ENCODE measurements at places on chromosomes 6 and 20.

- no peak for DNase-seq
Observed at GRCh38 chr6:161256407-161256806, 17.5 kb downstream of the AGPAT4 start.

GRCh38 chr6:11536795-11537194 lies 754 bp upstream of the TMEM170B start:
- DNase-seq: no peak

- no peak for DNase-seq
Observed at GRCh38 chr20:10090588-10091166, 55.9 kb downstream of the ANKEF1 start.

DNA sequence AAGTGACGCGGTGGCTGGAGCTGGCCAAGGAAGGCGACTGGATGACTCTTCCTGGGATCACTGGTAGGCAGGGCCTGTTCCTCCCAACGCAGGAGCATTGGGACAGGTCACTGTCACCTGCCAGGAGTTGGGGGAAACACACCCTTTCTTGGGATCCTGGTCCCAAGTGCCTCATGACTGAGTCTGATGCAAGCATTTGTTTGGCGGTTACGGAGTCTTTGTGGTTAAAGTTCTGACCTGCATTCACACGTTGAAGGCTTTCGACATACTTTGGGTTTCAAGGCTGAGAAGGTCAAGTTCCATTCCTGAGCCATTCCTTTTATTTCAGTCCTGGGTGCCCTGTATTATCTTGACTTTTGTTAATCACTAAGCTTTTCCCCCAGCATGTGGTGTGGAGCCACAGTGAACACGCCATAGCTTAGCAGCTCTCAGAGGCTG lies 6.0 kb downstream of the PNLDC1 start:
- no peak for DNase-seq

DNA sequence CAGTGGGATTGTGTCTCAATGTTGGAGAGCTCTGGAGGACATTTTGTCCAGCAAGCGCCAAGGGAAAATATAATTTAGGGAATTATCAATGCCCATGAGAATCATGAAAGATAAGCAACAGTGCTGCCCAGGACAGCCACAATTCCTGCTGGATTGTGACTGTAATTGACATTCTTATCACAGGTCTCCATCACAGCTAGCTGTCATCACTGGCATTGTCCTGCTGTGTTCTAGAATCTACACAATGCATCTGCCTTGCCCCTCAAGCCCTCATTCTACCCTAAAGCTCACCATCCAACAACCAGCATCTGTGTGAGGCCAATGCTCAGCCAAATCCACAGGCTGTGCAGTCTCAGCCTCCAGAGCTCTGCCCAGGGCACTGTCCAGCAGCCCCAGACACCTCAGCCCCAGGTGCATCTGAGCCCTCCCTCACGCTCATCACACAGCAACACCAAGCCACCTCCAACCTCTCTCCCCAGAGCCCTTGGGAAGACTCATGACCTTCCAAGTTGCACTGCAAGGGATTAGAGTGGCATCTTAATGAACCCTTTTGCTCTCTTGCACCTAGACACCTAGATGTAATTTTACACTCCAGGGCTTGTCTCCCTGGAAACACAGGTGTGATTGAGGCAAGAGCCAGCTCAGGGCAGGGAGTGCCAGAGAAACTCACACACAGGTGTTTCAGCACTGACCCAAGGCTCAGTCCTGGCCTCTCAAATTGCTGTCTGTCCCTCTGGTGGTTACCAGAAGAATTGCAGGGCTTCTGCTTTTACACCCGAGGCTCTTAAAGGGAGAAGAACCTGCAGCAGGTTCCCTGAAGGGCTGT lies 85.2 kb upstream of the PHACTR3 start:
- no peak for DNase-seq

- no peak for DNase-seq
Observed at GRCh38 chr6:89979481-89980119, 85.3 kb downstream of the GJA10 start.

- no peak for DNase-seq
Observed at GRCh38 chr6:105458551-105458950, 55.7 kb upstream of the PREP start.

DNA sequence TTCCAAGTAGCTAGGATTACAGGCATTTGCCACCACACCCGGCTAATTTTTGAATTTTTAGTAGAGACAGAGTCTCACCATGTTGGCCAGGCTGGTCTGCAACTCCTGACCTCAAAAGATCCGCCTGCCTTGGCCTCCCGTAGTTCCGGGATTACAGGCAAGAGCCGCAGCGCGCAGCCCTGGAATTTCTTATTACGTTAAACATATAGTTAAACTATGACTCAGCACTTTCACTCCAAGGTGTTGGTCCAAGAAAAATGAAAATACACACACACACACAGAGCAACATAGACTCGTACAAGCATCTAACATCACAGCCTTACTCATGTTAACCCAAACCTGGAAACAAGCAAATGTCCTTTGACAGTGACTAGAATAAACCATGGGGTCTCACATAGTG lies 663.9 kb downstream of the PRKN start:
- no peak for DNase-seq

DNA sequence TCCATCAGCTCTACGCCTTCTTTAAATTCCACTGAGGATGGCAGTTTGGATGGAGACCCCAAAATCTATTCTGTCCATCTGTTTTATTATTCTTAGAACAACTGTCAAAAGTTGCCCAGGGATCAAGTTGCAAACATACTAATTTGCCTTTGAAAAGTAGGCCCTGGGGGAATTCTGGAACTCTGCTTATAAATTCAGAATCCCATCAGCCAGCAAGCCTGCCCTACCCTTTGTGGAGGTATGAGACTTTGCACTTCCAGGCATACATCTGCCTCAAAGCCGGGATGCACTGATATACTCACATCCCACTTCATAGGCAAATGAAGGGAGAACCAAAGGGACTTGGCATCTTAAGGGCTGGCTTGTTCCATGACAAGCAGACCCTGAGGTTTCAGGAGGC lies 93.6 kb downstream of the INSM1 start:
- DNase-seq: peak; percentile 99

DNA sequence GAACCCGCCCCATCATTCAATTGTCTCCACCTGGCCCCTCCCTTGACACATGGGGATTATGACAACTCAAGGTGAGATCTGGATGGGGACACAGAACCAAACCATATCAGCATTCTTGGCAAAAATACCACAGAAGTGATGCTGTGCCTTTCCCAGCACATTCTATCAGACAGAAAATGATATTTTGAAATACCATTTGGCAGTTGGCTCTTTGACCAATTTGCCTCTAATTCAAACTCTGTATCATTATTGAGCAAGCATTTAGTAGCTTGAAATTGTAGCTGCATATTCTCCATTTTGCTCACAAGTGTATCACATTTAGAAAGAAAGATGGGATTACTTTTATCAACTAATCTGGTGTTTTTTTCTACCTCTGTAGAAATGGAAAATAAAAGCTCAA lies 64.0 kb downstream of the PLCB1 start:
- DNase-seq: no peak

GRCh38 chr6:170365121-170365520 lies 58.6 kb downstream of the FAM120B start:
- DNase-seq: no peak

DNA sequence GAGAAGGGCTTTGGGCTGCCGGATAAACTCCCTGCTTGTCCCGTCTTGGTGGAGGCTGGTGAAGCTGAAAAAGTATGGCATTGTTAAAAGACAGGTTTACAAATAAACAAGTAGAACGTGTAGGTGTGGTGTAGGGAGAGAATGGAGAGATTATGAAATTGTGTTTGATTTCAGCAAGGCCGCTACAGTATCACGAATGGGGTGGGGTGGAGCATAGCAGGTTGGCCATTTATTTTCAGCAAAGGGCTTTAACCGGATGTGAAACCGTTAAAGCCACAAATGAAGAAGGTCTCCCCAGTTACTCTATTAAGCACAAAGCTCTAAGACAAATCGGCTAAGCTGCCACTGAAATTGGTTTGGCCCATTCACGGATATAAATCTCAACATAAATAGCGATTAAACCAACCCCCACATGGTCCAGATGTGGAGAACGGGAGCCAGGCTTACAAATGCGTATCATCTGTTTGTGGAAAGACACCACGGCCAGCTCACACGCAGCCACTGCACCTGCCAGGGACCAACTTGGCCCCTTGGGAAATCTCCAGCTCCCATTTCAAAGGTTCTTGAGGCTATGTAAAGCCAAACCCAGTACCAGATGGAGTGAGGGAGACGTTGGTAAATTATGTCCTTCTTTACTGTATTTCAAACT lies 94.0 kb downstream of the ZMYND8 start:
- DNase-seq: peak; percentile 82

DNA sequence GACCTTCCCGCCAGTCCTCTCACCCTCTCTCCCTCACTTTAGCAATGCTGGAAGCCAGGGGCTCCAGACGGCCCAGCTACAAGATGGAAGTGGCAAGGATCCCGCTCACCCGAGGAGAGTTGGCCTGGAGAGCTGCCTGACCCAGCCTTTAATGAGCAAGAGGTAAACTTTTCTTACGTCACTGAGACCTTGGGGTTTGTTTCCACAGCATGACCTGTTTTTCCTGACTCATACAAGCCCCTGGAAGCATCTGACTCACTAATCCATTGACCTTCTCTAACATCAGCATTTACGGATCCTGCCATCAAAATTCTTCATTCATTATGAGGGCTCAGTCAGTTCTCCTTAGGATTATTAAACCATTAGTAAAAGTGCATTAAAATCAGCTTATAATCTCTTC lies 120.4 kb downstream of the MYLK4 start:
- DNase-seq: no peak

GRCh38 chr6:105844275-105844883 lies 241.8 kb upstream of the PRDM1 start:
- DNase-seq: no peak

GRCh38 chr20:44664131-44664530 lies 12.6 kb upstream of the ADA start:
- no peak for DNase-seq

- no peak for DNase-seq
Observed at GRCh38 chr20:63769891-63770474, 30.4 kb downstream of the SLC2A4RG start.

GRCh38 chr6:113353392-113353791 lies 503.8 kb upstream of the MARCKS start:
- DNase-seq: no peak

DNA sequence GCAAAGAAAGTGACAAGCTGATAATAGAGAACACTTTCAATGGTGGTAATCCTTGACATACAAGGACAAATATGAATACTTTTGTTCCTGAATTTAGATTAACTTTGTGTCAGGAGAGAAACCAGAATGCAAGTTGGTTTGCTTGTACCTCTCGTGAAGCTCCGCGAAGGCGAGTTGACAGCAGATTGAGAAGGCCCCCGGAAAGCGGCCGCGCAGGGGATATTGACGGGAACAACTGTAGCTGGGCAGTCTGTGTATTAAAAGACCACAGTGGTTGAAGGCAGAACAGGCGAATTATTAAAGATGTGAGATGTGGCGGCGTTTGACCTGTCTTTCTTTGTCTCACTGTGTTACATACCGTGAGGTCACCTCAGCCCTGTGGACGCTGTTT lies 175.8 kb upstream of the RALGAPA2 start:
- no peak for DNase-seq

DNA sequence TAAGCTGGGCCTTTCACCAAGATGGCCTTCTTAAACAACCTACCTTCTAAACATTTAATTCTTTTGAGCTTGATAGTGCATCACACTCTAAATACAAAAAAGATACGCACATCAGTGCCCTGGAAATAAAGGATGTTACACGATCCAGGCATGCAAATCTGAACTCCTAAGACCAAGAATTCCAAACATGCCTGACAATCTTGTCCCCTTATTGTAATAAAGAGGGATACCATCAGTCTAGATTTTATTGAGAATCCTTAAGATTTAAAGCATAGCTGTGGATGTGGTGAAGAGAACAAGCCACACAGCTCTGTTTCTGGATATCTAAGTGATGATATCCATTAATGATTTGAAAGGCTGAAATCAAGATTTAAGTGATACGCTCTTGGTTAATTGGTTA lies 13.0 kb downstream of the ZNF451 start:
- no peak for DNase-seq

- no peak for DNase-seq
Observed at GRCh38 chr6:89859744-89860143, 30.1 kb downstream of the CASP8AP2 start.

DNA sequence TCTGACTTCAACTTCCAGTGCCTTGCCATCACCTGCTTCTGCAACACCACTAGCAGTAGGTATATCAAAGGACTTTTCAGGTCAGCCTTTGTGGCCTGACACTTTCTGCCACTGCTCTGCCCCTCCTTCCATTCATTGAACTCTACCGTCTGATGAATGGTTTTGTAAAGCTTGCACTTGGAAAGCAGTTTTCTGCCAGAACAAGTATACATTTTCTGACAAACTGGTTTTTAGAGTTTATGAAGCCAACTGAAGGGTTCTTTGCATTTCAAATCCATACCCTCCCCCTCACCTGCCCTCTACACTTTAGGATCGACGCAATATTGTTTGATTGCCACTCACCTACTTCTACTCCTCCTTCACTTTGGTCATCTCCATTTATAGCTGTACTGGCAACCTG lies 603.1 kb downstream of the HACE1 start:
- no peak for DNase-seq

- DNase-seq: no peak
Observed at GRCh38 chr20:4152696-4153235, 137.4 kb upstream of the RNF24 start.

DNA sequence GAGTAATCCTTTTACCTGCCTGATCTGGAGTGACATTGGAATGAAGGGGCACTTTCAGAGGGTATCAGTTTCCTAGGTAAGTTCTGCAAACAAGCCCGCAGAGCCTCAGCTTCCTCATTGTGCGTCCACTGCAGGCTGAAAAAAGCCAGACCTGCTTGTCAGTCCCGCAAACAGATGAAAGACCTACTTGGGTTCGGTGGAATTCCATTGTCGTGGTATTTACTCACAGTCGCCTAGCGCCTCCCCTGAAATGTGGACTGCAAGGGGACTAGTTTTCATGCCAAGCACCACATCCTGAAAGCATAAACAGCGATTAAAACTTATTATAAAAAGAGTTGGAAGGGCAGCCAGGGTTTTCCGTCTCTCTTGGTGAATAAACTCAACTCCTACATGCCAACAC lies 121.5 kb downstream of the PAX1 start:
- DNase-seq: no peak

DNA sequence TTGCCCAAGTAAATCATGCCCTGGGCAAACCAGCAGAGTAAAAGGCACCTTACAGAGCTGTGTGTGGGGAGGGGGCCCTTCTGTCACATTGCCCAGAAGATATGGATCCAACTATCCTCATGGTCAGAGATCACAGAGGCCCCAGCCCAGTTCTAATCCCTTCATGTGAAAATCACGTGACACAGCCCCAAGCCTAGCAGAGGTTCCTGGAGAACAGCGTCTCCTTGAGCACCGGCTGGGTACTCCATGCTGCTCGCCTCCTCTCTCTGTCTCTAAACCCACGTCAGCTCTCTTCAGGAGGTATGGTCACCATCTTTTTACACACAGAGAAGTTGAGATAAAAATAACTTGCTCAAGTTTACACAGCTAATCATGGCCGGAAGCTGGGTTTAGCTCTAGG lies 230.2 kb downstream of the ANKRD60 start:
- no peak for DNase-seq

DNA sequence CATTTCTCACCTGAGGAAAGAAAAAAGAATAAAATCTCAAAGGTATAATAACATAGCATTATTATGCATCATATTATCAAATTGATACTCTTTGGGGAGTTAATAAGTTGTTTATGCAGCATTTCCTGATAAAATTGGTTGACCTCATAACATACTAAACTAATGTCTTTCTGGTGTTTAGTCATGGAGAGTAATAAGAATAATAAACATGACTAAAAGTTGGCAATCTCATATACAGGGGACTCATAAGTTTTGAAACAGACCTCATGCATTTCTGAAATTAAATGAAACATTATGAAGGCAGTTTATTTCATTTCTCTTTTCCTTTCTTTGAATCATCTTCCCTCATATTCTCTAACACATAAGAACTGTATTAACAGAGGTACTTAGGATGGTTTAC lies 60.5 kb upstream of the PRDM1 start:
- no peak for DNase-seq

Measured in NCI-H524 treated with DMSO at 0.1 percent for 48 hours (cell line).